Progenitor cell of endocrine pancreas (in vitro differentiated cells): ENCODE measurements at places on chromosomes 3 and 15. TPM values are rescaled to one million over a fixed set of nuclear protein-coding genes. Genes with fewer than 3 reads are reported as not detected.

CPA3 gene
- total RNA-seq = not detected in 2 replicates

RASGRP1 gene
- total RNA-seq = 1.5 and 1.7 TPM in 2 replicates

GOLGA8H gene
- 0.27 and 0.34 TPM in 2 replicates for total RNA-seq

SLC6A11 gene
- 0.19 and 0.22 TPM in 2 replicates for total RNA-seq

PLAAT1 gene
- total RNA-seq = 2.1 and 2.2 TPM in 2 replicates

GNAT1 gene
- 0.12 and 0.91 TPM in 2 replicates for total RNA-seq

ICE2 gene
- total RNA-seq = 84.8 and 85.1 TPM in 2 replicates

ZNF662 gene
- 0.40 and 0.65 TPM in 2 replicates for total RNA-seq

CCR3 gene
- not detected in 2 replicates for total RNA-seq

- DNase-seq = no peak
Measured at GRCh38 chr3:188165596-188165995, 11.6 kb downstream of the LPP start.

DNA sequence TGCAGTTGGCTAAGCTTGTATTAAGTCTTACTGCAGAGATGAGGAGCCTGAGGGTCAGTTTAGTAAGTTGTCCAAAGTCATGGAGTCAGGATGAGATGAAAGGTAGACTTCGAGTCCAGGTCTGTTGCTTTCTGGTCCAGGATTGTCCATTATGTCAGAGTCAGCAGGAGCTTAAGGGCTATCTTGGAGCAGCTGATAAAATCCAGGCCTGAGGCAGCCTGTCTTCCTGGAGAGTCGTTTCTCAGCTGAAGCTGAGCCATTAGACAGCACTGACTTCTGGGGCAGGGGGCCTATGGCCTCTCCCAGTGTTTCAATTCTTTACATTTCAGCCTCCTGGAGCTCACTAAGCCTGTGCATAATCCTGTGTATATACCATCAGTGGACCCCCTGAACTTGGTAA lies 219.5 kb upstream of the GAP43 start:
- DNase-seq = no peak

DNA sequence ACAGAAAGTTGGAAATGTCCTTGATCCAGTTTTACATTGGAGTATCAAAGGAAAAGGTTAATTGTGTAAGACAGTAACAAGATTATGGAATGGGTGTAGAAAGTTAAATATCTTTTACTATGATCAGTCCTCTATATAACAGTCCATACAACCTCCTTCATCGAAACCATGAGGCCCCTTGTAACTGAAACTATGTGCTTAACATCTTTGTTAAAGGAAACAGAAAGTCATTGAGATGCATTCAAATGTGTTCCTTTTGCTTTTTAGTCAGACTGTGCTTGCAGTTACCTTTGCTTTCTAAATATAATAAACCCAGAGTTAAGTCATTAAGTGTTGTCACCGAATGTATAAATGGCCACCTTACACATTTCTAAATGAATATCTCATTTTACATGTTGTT lies 1298.5 kb downstream of the ROBO2 start:
- no peak for DNase-seq

DNA sequence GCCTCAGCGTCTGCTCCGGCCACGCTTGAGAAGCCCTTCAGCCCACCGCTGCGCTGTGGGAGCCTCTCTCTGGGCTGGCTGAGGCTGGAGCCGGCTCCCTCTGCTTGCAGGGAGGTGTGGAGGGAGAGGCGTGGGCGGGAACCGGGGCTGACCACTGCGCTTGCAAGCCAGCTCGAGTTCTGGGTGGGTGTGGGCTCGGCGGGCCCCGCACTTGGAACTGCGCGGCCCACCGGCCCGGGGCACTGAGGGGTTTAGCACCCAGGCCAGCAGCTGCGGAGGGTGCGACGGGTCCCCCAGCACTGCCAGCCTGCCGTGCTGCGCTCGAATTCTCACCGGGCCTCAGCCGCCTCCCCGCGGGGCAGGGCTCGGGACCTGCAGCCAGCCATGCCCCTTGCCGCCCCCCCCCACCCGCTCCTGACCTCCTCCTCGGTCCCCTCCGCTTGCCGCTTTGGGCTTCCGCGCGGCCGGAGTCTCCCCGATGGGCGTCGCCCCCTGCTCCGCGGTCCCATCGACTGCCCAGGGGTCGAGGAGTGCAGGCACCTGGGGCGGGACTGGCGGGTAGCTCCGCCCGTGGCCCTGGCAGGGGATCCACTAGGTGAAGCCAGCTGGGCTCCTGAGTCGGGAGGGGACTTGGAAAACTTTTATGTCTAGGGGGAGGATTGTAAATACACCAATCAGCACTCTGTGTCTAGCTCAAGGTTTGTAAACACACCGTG lies 106.7 kb downstream of the RAP2B start:
- DNase-seq = no peak

DNA sequence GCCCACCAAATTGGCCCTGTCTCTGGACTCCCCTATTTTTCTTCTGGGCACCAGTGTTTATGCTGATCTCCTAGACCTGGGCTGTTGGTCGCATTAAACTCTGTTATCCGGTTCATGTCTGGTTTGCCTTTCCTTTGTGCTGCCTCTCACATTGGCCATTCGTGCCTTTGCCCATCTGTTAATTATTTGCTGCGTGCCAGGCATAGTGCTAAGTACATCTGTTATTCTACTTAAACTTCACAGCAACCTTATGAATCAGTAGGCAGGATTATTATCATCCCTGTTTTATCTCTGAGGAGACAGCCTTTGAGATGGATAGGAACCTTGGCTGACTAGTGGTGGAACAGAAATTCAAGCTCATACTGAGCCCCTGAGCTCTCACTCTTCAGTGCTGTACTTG lies 76.0 kb downstream of the THSD4 start:
- no peak for DNase-seq

- no peak for DNase-seq
Measured at GRCh38 chr3:146100825-146101444, 60.0 kb downstream of the PLOD2 start.

- no peak for DNase-seq
Measured at GRCh38 chr15:54605043-54605442, 591.7 kb downstream of the RSL24D1 start.

GRCh38 chr3:436053-436452 lies 239.5 kb downstream of the CHL1 start:
- DNase-seq = no peak

DNA sequence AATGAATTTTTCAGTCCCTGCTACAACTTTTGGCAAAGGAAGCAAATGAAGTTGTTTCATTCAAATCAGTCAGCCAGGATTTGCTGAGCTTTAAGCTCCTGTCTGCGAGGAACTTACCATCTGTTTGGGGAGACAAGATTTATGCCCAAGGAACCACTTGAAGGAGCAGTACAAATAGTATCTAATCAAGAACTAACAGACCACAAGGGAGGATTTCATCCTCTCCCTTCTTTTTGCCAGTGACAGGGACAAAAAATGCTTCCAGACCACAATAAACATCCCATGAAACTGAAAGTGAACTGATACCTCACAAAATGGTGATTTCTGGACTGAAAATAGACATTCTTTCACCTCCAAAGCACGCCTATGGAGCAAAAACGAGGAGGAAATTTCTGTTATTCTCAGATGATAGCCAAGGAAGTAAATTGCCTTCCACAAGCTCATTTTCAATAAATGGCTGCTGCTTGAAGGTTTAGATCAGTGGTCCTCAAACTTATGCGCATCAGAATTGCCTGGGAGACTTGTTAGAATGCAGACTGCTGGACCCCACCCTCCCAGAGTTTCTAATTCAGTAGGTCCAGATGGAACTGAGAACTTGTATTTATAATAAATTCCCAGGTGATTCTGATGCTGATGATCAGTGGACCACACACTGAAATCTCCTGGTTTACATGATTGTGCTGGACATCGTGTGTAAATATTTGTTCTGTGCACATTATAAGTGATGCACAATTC lies 202.4 kb upstream of the GADL1 start:
- no peak for DNase-seq

DNA sequence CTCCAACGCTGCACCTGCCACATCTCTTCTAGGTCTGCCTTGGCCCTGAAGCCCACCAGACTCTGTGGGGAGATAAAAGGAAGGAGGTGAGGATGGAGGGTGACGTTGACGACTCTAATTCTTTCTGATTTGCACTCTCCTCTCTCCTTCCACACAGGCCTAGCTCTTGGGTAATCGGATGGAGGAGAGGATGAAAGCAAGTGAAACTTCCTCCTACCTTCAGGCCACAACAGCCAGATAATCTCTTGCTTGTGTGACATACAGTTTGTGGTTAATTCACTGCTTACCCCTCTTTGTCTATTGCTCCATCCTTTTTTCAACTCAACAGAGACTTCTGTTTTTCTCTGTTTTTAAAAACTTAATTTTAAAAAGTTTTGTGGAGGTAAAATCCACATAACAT lies 208.1 kb downstream of the SV2B start:
- DNase-seq = no peak

- no peak for DNase-seq
Measured at GRCh38 chr3:141294848-141295247, 63.2 kb downstream of the PXYLP1 start.

GRCh38 chr3:129001101-129001805 lies at the start of gene EFCC1:
Gene EFCC1, plus strand, starts transcription at chr3:129001304. Its CDS starts 325 bp downstream, at chr3:129001629.
- peak; percentile 40 for DNase-seq

DNA sequence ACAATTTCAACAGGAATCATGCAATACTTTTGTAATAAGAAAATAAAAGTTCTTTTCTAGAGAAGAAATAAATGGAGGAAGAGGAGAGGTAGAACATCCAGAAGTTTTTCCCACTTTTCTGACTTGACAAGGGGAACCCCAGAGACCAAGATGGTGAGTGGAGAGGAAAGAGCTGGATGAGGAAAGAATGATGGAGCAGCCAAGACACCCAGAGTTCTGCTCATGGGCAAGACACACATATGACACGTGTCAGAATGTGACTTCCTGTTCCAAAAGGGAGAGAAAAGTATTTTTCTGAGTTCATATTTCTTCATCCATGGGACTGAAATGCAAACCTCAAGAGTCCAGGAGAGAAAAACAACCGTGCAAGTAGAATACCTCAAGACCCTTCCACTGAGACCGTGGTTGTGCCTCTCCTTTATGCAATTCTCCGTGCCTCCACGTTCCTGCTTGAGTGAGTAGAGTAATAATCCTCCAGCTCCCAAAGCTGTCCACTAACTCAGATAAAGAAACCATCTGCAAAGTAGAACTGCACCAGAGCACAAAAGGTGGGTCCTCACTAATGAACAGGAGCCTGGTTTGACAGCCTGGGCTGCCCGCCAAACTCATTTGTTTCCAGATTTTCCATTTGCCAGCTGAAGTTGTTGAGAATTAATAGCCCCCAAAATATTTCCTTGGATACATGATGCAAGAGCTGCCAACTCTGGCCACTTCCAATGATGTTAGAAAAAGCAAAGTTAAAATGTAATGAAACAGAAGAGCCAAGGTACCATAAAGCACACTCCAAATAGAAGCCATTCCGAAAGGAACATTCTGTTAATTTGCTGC lies 272.6 kb upstream of the IGF1R start:
- no peak for DNase-seq

GRCh38 chr3:98032904-98033303 lies 2.2 kb downstream of the GABRR3 start:
- no peak for DNase-seq

DNA sequence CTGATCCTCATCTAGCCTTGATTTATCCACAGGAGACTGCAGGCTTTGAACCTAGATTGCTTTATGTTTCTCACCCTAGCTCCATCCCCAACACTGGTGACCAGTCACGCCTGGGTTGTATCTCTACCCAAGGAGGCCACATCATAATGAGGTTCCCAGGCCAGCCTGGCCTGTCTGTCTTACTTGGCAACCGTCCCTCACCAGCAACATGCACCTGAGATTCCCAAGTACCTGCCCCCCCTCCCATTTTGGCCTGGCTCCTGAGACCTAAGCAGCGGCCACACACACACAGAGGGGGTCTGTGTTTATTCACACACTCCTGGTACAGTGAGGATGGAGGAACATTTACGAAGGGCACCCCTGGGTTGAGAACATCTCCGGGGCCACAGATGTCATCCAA lies 2.4 kb downstream of the CAMK2N2 start:
- DNase-seq = no peak

DNA sequence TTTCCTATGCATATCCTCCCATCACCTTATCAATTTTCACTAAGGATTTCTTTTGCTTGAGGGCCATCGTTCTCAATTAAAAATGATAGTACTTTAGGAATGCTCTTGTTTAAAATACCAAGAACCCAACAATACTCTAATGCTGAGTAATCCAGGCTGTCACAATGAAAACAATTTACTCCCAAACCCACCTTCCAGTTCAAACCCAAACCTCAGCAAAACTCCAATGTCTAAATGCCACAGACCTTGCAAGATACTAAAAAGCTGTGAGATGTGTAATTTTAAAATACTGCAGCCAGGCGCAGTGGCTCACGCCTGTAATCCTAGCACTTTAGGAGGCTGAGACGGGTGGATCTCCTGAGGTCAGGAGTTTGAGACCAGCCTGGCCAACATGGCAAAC lies 889.8 kb downstream of the ROBO1 start:
- DNase-seq = no peak

GRCh38 chr3:169278092-169278491 lies 385.4 kb downstream of the MECOM start:
- no peak for DNase-seq

DNA sequence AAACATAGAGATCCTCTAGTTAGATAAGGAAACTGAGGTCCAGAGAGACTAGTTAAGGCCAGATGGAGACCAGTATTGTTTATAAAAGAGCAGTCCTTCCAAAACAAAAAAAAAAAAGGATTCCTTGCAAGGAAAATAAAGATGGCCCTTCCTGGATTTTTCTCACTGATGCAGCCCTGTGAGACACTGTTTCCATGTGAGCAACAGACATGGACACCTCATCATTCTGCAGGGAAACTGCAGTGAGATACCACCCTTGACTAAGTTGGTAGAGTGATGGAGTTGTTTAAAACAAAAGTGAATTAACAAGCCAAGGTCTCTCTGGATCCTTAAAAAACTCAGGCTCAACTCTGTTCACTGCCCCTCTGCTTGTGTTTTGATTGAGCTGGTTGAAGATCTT lies 65.6 kb upstream of the MYZAP start:
- no peak for DNase-seq

GRCh38 chr3:171157980-171158379 lies 131.5 kb upstream of the SLC2A2 start:
- no peak for DNase-seq
